NCI-H446 (cell line): ENCODE measurements at places on chromosomes 12 and 14.
A peak's percentile ranks its signal among the peaks of the same experiment; 100 is the strongest.

DNA sequence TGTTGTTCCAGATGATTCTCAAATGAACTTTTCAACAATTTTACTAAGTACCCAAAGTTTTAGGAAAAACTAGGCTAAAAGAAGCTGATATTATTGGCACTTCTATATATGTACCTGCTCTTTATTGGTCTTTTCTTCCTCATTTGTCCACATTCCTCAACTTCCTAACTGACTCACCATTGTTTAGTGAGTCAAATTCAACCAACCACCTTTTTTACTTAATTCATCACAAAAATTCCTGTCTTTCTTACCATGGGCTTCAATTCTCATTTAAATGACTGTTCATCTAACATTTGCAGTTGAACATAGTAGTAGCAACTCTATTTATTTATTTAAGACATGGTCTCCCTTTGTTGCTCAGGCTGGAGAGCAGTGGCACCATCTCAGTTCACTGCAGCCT lies 47.6 kb upstream of the SLC2A13 start:
- no peak for DNase-seq

DNA sequence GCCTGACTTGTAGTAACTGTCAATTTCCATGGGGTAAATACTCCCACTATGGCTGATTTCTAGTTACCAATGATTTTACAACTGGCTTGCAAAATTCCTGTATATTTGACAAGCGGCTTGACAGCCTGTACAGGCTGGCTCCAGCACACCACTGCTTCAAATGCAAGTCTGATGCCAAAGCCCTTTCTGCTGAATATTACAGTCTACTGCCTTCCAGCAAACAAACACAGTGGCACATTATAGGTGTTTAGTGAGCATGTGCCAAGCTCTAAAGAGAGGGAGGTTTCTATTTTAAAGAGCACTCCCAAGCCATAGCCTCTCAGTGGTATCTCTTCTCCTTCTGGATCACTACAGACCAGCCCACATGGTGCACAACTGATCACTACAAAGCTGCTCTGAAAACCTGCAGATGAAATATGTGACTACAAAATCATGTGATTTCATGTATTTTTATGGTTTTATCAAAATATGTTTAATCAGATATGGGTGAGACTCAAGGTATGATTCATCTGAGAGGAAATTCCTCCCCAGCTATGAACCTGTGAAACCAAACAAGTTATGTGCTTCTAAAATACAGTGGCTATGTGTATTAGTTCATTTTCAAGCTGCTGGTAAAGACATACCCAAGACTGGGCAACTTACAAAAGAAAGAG lies 101.5 kb downstream of the RPAP3 start:
- no peak for DNase-seq

GRCh38 chr12:90322006-90322405 lies 613.4 kb upstream of the ATP2B1 start:
- no peak for DNase-seq

GRCh38 chr14:68305738-68306137 lies 486.2 kb downstream of the RAD51B start:
- no peak for DNase-seq

DNA sequence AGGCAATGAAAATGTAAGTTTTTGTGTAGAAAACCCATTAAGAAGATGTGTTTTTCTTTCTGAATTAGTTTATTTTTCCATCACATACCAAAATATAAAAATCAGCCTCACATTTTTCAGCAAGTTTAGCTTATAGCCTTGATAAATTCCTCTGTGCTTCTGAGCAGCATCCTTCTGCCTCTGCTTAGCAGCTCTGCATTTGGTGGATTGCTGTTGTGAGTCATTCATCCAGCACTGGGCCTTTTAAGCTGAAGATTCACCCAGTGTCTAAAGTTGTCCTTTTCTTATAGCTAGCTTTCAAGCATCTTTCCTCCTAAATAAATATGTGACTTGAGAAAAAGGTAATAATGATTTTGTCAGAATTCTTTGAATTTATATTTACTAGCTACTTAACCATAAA lies 206.1 kb downstream of the PCNX1 start:
- DNase-seq: no peak

GRCh38 chr12:89665556-89665955 lies 43.1 kb downstream of the ATP2B1 start:
- DNase-seq: no peak

GRCh38 chr12:111170543-111170942 lies 198.4 kb downstream of the PHETA1 start:
- no peak for DNase-seq

GRCh38 chr14:38074081-38074480 lies 133.6 kb upstream of the SSTR1 start:
- no peak for DNase-seq

- DNase-seq: no peak
Measured at GRCh38 chr14:94491511-94491910, 15.5 kb upstream of the SERPINA9 start.

DNA sequence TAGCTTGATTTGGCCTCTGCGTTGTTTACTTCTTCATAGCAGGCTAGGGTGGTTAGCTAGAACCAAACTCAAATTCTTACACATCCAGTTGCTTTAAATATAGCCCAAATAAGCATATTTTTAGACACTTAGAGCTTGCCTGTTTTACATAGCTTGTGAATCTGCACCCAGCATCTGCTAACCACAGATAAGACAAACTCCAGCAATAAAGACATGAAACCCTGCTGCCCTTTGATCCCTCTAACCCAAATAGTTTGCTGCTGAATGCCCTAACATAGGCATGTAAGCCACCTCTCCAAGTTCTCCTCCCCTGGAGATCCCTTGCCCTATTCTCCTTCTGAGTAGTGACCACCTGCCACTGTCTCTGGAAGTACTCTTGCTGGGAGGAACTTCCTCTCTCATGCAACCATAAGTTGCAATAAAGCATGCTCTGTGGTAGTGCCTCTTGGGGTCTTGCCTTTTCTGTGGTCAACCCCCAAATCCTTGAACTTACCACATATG lies 185.6 kb downstream of the TMEM117 start:
- DNase-seq: no peak

- peak; percentile 81 for DNase-seq
Measured at GRCh38 chr14:105398044-105398725, at the start of gene TEX22. Gene TEX22 (plus strand): TSS chr14:105398538. CDS start chr14:105399341, 803 bp downstream.

DNA sequence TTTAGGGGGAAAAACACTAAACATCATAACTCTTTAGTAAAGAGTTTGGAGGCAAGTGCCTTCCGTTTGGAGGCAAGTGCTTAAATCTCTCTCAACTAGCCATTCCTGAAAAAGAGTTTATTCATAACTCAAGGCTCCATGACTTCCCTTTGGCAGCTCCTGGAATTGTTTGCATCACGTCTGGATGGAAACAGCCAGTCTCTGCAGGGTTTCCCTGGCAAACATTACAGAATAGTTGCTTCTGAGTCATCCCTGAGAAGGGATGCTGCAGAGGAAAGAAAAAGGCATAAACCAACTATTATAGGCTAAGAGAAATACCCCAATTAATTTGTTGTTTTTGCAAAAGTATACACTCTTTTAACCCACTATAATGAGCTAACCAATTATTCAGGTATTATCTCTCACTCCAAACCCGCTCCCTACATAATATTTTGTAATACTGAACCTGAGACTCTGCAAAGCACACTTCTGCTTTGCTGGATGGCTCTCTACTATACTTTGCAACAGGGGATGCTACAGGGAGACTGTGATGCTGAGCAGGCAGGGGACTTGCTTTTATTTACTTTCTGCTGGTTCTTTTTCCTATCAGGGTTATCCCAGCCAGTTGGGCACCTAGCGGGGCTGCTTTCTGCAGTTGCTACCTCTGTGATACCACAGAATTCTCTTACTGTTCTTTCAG lies 497.7 kb downstream of the FUT8 start:
- DNase-seq: peak; percentile 65

DNA sequence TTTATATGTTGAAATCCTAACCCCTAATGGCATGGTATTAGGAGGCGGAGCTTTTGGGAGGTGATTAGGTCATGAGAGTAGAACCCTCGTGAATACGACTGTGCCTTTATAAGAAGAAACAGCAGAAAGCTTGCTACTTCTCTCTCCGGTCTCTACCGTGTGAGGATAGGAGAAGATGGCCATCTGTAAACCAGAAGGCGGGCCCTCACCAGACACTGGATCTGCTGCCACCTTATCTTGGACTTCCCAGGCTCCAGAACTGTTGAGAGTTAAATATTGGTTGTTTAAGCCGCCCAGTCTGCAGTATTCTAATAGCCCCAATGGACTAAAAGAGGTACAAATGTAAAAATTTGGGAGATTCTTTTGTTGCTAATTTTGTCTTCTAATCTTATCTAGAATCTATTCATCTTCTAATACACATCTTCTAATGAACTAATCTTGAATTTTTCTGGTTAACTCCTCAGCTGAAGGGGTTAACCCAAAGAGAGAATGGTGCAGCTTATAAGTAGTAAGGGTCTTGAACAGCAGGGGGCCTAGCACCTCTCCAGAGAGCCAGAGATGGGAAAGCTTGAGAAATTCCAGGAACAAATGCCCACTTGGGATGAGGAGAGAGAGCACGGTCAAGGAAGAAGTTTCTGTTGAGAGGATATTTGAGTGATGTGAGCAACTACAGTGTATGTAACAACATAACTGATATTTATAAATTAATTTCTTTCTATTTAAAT lies 264.0 kb upstream of the GRIP1 start:
- no peak for DNase-seq

- peak; percentile 48 for DNase-seq
Measured at GRCh38 chr12:132551641-132552031, 58.7 kb downstream of the LRCOL1 start.

DNA sequence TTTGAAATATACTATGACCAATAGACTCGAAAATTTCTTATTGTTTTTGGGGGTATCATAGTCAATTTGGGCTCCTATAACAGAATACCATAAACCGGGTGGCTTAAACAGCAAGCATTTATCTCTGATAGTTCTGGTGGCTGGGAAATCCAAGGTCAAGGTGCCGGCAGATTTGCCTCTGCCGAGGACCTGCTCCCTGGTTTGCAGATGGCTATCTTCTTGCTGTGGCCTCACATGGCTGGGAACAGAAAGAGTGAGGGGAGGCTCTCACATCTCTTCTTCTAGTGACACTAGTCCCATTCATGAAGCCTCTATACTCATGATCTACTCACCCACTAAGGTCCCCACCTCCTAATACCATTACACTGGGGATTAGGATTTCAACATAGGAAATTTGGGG lies 70.7 kb downstream of the BORCS5 start:
- no peak for DNase-seq

DNA sequence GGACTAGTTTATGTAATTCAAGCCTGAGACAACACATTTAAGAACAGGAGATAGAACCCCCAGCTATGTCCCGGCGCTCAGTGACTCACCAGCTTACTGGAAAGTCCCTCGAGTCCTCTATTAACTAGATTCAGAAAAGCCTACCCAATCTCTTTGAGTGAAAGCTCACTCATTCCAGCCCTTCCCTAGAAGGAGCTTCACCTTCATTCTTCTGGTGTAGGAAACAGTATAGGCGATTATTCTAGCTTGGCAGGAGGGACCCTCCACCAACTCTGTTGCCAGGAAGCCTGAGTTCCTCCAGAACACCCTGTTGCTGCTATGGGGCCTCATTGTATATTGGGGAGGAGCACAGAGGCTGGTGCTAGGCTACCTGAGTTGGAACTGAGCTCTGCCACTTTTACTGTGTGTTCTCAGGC lies 57.2 kb upstream of the AEBP2 start:
- DNase-seq: peak; percentile 12

- no peak for DNase-seq
Measured at GRCh38 chr14:79057333-79057732, 887.2 kb downstream of the NRXN3 start.

DNA sequence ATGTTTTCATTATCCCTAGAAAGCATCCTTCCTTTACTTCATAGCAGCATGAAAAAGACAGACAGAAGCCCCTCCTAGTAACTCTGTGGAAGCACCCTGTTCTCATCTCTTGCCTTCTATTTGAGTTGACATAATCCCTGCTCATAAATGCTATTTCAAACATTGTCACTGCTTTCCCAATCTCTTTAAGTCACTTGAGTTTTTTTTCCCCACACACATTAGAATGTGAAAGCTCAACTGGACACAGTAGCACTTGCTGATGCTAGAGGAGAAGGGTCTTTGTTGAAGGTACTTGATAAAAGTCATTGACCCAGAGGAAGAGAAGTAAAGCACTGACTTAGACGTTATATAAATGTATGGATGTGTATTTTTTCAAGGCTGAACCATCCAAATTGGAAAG lies 3.0 kb downstream of the E2F7 start:
- DNase-seq: no peak

DNA sequence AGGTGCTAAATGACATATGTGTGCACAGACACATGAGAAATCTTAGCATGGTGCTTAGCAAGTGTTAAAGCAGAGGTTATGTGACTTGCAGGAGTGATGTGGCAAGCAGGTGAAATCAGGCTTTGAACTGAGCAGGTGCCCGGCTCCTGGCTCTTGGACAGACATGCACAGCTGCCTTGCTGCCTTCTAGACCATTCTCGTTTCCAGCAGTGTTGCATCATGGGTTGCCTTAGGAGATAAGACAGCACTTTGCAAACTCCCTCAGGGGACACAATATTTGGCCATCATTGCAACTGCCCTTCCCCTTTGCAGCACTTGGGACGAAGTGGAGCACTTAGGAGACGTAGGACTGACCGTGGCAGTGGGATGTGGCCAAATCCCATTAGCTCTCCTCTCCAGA lies 17.2 kb upstream of the GSC start:
- no peak for DNase-seq

DNA sequence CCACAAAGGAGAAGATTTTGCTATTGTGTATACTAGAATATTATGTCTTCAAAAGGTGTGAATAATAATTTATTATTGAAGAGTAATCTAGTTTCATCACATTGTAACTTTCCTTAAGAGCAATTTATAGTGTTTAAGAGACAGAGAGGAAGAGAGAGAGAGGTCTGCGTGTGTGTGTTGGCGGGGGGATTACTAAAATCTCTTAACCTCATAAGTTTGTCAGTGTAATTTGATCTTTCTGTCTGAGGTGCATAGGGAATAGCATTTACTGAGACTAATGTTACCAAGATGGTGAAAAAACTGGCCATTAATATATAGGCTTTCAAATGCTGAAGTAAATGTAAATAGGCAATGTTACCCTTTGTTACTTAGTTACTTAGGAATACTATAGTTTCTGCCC lies 48.2 kb upstream of the BTG1 start:
- no peak for DNase-seq

DNA sequence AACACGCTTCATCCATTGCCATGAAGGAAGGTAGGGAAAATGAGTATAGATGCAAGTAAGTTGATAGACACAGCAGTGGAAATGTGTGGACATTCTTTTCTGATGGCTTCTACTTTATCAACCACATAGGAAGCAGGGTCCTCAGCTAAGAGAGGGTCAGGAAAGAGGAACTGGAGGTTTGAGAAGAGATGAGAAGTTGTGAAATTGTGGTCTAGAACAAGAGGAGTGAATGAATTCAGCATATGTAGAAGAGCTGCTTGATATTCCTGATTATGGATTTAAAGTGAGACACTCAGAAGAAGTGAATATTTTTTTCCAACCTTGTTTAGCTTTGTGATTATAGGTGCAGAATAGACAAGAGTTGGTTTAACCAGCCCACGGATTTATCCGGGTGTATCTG lies 128.5 kb downstream of the SLC15A5 start:
- no peak for DNase-seq

GRCh38 chr12:12685305-12685704 lies 10.7 kb downstream of the GPR19 start:
- DNase-seq: no peak

- DNase-seq: no peak
Measured at GRCh38 chr12:12474471-12474928, 88.2 kb downstream of the DUSP16 start.

- DNase-seq: no peak
Measured at GRCh38 chr12:3838076-3838475, 35.1 kb downstream of the PARP11 start.
